ENCODE measurements at places on chromosomes 2 and 18.

GRCh38 chr2:182445391-182445965 lies 18.6 kb upstream of the PDE1A start:
- DNase-seq = peak; percentile 37

GRCh38 chr2:166170356-166170755 lies 42.5 kb upstream of the SCN1A start:
- peak; percentile 59 for DNase-seq

DNA sequence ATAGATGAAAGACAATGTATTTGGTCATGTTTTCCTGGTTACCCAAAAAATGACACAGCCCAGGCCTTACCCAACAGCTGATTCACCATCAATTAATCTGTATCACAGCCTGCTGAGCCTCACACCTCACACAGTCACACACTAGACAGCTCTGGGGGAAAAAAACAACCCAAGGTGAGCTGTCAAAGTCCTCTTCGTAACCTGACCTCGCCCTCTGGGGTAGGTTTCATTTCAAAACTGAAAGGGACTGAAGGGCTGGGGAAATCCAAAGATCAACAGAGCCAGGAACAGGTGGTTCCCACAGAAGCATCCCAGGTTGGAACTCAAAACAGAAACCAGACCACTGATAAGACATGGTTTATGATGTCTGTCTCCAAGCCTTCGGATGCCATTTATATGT lies 18.2 kb upstream of the PCBP1 start:
- no peak for DNase-seq

GRCh38 chr2:72154386-72154975 lies 6.8 kb upstream of the CYP26B1 start:
- no peak for DNase-seq

DNA sequence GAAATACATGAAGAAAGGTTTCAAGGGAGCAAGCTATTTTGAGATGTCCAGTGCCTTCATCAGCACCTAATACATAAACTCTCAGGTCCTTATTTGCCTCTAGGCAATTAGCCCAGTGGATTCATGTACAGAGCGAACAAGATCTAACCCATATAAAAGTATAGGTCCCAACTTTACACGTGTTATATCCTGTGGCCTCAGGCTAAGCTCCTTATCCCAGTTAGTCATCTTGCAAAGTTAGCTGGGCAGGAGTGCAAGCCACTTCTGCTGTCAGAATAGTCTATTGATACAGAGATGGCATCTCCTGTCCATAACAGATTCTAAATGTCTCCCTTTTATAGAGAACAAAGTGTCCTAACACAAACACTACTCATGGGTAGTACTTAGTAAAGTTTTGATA lies 203.9 kb upstream of the PIK3C3 start:
- DNase-seq = no peak

DNA sequence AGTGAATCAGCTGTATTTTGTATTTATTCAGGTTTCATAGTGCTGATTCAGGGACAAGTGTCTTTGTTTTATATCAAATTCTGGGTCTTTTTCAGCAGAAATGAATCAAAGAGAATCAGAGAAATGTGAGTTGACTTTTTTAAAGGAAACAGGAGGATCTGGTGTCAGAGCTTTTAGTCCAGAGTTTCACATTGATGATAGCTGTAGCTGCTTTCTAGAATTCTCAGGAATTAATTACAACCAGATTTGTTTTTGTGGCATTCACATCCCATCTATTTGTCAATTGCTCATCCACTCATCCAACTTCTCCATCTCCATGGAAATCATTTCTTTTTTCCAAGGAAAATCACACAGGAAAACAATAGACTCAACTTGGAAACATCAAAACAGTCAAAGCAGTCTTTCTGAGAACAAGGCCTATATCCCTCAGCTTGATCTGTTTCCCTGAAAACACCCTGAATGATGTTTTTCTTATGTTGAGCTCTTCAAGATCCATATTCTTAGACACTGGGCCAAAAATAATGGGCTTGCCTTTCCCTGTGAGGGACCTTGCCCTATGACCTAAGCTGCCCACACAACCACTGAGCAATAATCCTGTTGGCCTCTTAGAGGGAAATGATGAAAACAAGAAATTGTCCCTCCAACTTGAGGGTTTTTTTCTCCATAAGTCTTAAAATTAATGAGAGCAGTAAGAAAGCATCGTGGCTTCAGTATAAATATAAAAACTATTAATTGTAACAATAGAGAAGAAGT lies 249.5 kb upstream of the FN1 start:
- peak; percentile 43 for DNase-seq

GRCh38 chr18:36368889-36369288 lies 71.4 kb downstream of the FHOD3 start:
- no peak for DNase-seq

GRCh38 chr2:189178726-189179569 lies 613 bp downstream of the COL5A2 start:
- peak; percentile 88 for DNase-seq

DNA sequence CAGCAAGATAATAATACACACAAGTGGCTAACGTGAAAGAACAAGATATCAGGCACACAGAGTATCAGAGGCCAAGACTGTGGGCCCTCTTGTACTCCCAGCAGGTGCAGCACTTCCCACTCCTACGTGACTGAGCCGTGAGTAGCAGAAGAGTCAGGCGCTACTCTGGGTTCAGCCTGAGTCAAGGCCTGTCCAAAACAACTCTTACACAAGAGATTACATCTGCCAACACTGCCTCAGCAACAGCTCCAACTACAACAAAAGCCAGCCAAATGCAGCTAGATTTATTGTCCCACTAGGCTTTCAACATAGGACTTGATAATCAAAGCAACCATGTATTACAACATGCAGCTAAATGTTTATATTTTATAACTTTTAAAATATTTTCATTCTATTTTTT lies 56.2 kb downstream of the ITSN2 start:
- peak; percentile 96 for DNase-seq

DNA sequence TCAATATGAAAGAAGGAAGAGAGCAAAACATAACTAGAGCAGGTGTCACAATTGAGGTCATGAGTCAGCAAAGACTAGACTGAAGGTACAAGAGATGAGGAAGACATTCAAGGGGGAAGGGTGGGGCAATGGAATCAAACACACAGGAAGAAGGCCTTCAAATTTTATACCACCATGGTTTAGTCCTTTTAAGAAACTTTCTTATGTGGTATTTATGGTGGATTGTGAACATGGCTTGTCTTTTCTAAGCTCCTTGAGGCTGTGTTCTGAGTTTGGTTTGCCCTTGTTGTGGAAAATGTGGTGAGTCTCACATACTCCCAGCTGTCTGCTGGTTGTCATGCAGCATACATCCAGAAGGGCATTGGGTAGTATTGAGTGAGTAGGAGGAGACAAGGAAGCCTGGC lies 62.1 kb downstream of the NABP1 start:
- DNase-seq = peak; percentile 29

DNA sequence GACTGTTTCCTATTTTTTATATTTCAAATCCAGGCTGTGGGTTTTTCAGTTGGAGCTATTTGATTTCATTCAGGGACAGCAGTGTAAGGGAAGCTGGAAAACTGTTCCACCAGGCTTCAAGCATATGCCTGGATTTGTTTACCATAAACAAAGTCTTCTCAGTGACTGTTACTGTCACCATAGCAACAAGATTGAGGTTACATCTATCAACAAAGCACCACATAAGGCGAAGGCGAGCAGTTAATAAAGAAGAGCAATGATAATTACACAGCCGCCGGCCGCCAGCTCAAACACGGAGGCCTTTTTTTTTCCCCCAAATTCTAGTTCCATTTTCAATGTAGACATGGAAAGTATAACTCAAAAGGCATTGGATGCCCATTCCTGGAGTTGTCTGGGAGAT lies 553.7 kb upstream of the SYT4 start:
- no peak for DNase-seq

- DNase-seq = no peak
These were observed 40.6 kb downstream of the CAPN13 start for GRCh38 chr2:30766666-30767065.

DNA sequence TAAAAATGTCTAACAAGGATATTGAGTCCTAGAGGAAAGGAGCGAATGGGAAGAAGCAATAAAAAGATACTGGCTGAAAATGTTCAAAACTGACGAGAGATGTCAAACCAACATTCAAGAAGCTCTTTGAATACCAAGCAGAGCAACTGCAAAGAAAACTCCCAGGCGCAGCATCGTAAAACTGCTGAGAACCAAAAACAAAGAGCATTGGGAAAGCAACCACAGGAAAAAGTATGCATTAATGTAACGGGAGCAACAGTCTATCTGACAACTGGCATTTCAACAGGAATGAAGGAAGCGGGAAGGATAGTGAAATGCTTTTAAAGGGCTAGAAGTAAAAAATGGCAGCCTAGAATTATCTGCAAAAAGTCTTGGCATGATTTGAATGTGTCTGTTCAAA lies 53.1 kb downstream of the ADCY3 start:
- DNase-seq = no peak

DNA sequence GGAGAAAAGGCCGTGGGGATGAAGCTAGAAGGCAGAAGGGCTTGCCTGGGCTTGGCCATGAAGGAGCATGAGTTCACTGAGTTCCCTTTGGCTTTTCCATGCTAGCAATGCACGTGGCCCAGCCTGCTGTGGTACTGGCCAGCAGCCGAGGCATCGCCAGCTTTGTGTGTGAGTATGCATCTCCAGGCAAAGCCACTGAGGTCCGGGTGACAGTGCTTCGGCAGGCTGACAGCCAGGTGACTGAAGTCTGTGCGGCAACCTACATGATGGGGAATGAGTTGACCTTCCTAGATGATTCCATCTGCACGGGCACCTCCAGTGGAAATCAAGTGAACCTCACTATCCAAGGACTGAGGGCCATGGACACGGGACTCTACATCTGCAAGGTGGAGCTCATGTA lies 2.9 kb downstream of the CTLA4 start:
- DNase-seq = no peak

DNA sequence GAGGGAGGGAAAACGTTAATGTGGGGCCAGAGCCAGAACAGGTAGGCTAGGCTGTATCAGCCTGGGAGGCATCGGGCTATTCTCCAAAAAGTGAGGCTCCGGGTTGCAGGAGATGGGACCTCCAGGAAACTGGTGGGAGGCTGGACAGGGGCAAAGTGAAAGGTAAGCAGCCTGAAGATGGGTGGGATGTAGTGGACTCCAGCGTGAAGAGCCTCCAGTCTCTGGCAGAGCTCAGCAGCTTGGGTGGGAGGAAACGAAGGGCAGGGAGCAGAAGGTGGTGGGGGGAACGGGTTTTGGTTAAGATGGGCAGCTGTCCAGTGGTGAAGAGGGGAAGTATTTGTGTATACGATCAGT lies 3.1 kb upstream of the EMX1 start:
- DNase-seq = no peak

DNA sequence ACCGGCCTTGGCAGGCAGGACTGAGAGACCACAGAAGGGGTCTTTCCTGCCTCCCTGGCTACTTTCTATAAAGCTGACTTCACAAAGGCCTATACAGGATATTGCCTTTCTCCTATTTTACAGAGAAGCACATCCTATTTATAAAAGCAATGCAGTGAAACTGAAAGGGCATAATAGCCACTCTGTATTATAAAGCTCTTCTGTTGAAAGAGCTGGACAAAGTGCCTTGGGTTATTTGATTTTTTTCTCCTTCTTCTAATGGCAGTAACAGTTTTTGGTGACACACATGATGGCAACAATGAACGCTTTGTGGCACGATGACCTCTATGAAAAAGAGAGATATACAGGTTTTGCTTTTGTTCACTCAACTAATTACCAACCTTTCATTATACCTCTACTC lies 281.1 kb downstream of the ZNF516 start:
- no peak for DNase-seq

DNA sequence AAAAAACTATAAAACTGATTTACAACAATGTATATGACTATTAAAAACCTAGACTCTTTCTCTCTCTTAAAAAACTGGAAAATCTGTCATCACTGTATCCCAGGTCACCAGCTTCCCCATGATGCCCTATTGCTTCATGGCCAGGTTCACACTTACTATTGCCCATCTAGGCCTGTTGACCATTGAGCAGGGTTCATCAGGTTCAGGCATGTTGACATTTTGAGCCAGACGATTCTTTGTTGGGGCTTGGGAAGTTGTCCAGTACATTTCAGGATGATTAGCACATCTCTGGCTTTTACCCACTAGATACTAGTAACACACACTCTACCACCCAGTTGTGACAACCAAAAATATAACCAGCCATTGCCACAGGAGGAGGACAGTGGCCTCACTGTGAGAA lies 26.9 kb upstream of the RAB27B start:
- DNase-seq = no peak

GRCh38 chr2:20640411-20641122 lies 10.3 kb downstream of the HS1BP3 start:
- DNase-seq = no peak

DNA sequence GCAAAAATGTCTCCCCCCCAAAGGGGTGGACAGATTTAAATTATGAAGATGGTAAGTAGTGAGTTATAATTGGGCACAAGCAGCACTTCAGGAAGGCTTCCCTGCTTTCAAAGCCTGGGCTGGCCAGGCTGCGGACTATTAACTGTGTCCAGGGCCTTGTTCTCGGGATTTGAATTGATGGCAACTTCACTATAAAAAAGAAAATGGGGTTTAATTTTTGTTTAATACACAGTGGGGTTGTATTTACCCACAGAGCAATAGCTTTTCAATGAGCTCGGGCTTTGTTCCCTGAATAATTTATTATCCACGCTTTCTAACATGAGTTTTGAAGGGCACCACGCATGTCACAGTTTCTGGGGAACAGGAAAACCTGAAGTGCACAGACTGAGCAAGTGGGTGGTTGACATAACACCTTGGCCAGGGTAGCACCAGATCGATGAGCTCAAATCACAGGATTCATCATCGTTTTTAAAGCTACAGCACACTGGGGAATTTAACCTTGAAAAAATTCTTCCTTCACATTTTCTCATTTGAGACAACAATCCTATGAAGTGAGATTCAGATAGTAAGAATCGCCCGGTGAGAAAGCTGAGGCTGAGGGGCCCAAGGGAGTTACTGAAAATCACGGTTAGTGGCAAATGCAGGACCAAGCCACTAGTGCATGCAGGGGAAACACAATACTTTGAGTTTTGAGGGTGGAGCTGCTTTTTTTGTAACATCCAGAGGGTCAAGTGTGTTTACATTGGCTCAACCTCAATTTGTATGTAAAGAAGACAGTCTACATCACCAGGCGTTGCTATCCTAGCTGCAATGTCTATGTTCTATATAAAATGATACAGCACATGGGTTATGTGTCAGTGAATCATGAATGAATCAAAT lies 28.9 kb upstream of the LMAN1 start:
- DNase-seq = no peak

GRCh38 chr2:524442-524841 lies 152.8 kb downstream of the TMEM18 start:
- DNase-seq = peak; percentile 7

GRCh38 chr2:52861596-52861995 lies 906.0 kb upstream of the CHAC2 start:
- DNase-seq = peak; percentile 37

- DNase-seq = no peak
These were observed 585.6 kb downstream of the NUP35 start for GRCh38 chr2:183709829-183710228.
